Smooth muscle cell of bladder (primary cell): ENCODE measurements at places on chromosomes 7 and 10. TPM values are rescaled to one million over a fixed set of nuclear protein-coding genes. Genes with fewer than 3 reads are reported as not detected.

VENTX gene
- not detected in 2 replicates for total RNA-seq

ADAM12 gene
- 23.6 and 85.8 TPM in 2 replicates for total RNA-seq

CPA1 gene
- total RNA-seq, result 0.09 and 0.28 TPM in 2 replicates

ADCYAP1R1 gene
- under 0.01 TPM in 1 of 2 replicates, not detected in the other for total RNA-seq

TUBGCP2 gene
- total RNA-seq, result 53.9 and 61.8 TPM in 2 replicates

SPAM1 gene
- not detected in 2 replicates for total RNA-seq

ZNF727 gene
- 0.28 TPM in 2 replicates for total RNA-seq

GIMAP2 gene
- 0.55 and 1.1 TPM in 2 replicates for total RNA-seq

PKD2L1 gene
- total RNA-seq, result not detected in 2 replicates

IFIT3 gene
- 10.4 and 10.7 TPM in 2 replicates for total RNA-seq

GLRX3 gene
- 51.6 and 62.3 TPM in 2 replicates for total RNA-seq

PILRA gene
- total RNA-seq, result 0.18 and 0.28 TPM in 2 replicates

LIPK gene
- total RNA-seq, result not detected in 2 replicates
